ENCODE measurements at places on chromosomes 13 and 19.

DNA sequence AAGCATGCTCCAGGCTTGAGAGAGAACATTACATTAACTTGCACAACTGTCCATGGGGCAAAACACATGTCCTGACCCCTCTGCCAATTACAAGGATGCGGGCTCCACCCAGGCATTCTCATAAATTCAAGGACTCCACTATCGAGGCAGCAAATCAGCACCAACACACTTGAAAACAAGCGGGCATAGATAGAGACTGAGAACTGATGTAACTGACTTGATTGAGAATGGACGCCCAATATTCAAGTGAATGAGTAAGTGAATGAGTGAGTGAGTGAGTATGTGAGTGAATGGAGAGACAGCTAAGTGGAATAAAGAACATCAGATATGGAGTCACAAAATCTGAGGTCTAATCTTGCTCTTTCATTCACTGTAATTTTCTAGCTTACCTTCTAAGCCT, 75.0 kb upstream of the VSTM2B start:
- DNase-seq = no peak

DNA sequence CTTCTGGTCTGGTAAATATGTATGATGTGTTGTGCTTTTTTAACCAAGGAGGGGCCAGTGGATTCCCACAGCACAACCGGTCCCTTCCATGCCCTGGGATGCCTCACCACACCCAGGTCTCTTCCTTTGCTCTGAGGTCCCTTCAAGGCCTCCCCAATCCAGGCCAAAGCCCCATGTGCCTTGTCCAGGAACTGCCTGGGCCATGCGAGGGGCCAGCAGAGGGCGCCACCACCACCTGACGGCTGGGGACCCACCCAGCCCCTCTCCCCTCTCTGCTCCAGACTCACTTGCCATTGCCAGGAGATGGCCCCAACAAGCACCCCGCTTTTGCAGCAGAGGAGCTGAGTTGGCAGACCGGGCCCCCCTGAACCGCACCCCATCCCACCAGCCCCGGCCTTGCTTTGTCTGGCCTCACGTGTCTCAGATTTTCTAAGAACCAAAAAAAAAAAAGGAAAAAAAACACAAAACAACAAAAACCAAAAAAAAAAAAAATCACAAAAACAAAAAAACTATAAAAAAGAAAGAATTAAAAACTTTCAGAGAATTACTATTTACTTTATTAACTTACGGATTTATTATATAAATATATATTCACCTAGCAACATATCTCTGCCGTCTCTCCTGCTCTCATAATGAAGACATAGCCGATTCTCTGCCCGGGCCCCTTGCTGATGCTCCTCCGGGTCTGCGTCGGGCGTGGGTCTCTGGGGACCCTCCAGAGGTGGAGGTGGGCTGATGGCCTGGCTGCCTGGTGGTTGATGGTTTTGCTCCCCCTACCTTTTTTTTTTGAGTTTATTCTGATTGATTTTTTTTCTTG, 14.4 kb downstream of the CAPN12 start:
- peak; percentile 80 for DNase-seq

- DNase-seq = no peak
These were observed 12.3 kb downstream of the ATP7B start for GRCh38 chr13:51998723-51999509.

DNA sequence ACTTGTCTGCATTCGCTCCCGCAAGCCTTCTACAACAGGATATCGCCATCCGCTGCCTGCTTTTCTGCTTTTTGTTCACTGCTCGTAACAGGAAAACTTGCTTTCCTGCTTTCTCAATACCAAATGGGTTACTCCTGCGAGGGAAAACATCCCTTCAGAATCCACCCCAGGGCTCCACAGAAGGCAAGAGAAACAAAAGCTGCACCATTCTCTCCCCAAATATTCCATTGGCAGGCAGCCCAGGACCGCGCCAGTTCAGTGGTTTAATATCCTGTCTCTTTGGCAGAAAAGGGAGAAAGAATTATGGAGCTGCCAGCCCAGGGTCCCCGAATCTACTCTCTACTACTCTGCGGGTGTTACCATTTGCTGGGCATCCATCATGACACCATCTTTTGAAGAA, 84.7 kb upstream of the DOCK9 start:
- no peak for DNase-seq

DNA sequence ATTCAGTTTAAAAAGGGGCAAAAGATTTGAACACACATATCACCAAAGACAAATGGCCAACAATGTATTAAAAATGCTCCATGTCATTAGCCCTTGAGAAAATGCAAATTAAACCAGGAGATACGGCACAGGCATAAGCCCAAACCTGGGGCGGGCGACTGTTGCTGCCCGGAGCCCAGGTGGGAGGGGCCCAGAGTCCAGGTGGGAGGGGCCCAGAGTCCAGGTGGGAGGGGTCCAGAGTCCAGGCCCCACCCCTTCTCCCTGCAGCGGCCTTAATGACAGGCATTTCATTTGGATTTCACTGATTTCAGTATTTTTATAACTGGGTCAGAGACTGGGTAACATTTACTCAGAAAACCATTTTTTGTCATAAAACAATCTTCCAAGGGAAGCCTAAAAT, 78.2 kb downstream of the RASA3 start:
- DNase-seq = no peak

- DNase-seq = no peak
These were observed 1.9 kb downstream of the ZNF586 start for GRCh38 chr19:57771417-57771816.

DNA sequence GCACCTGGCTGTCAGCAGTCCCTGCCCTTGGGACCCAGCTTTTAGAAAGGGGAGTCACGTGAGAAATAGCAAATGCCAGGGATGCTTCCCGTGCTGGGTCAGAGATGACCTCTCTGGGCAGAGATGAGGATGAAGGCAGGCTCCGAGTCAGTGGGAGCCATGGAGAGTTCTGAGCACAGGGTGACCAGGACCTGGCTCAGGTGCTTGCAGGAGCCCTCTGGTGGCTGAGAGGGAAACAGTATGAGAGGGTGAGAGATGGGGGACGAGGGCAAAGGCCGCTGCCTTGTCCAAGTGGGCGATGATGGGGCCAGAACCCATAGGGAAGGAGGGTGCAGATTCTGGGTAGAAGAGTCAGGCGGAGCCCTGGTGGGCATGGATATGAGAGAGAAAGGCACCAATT, 15.8 kb downstream of the TMED1 start:
- DNase-seq = no peak

- no peak for DNase-seq
These were observed 96.8 kb downstream of the TSHZ3 start for GRCh38 chr19:31252441-31252840.

GRCh38 chr19:44671400-44671799, at the start of gene CEACAM19:
CEACAM19 (plus strand) TSS chr19:44671482; CDS start chr19:44671932, 450 bp downstream.
- no peak for DNase-seq

- DNase-seq = peak; percentile 89
These were observed at the start of gene TRIP10 for GRCh38 chr19:6739390-6739882. TRIP10 (plus strand) TSS chr19:6739680; CDS start chr19:6739762, 82 bp downstream.

- no peak for DNase-seq
These were observed 51.9 kb downstream of the GARRE1 start for GRCh38 chr19:34306213-34306661.

- peak; percentile 16 for DNase-seq
These were observed 12.6 kb downstream of the CD37 start for GRCh38 chr19:49347835-49348234.

- DNase-seq = no peak
These were observed 4.9 kb upstream of the NECTIN2 start for GRCh38 chr19:44841231-44841630.

- DNase-seq = no peak
These were observed 210.7 kb upstream of the EDNRB start for GRCh38 chr13:78129359-78129758.

- DNase-seq = no peak
These were observed 16.2 kb downstream of the EDNRB start for GRCh38 chr13:77902319-77902963.

DNA sequence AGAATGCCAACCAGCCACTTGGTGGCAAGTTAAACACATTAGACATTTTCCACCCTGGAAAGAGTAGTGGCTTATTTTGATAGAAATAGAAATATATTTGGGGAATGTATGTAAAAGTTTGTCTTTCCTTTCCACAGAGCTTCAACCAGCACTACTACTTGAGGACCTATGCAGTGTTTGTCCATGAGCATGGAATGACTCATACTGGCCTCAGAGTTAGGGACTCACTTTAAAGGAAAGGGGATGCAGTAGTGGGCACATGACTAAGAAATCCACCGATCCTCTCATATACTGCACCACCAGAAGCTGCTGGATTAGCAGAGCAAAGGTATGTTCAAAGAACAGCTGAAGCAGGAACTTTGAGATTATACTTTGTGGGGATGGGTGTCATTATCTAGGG, 62.6 kb downstream of the LACC1 start:
- DNase-seq = no peak

GRCh38 chr19:57088133-57088532, 31.7 kb upstream of the USP29 start:
- DNase-seq = no peak

DNA sequence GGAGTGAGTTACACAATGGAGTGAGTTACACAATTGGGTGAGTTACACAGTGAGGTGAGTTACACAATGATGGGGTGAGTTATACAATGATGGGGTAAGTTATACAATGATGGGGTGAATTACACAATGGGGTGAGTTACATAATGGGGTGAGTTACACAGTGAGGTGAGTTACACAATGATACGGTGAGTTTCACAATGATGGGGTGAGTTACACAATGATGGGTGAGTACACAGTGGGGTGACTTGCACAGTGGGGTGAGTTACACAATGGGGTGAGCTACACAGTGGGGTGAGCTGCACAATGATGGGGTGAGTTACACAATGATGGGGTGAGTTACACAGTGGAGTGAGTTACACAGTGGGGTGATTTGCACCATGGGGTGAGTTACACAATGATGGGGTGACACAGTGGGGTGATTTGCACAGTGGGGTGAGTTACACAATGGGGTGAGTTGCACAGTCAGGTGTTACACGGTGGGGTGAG, 52.5 kb upstream of the GAS6 start:
- no peak for DNase-seq
